ENCODE measurements at places on chromosomes 4 and X.

- no peak for DNase-seq
These were observed 96.5 kb downstream of the RNF150 start for GRCh38 chr4:141036786-141037185.

- no peak for DNase-seq
These were observed 115.1 kb downstream of the CAMK2D start for GRCh38 chr4:113646442-113646822.

- DNase-seq, result no peak
These were observed 85.1 kb upstream of the UCP1 start for GRCh38 chr4:140653718-140654494.

GRCh38 chr4:74206088-74206825, 48.3 kb downstream of the MTHFD2L start:
- peak; percentile 74 for DNase-seq

DNA sequence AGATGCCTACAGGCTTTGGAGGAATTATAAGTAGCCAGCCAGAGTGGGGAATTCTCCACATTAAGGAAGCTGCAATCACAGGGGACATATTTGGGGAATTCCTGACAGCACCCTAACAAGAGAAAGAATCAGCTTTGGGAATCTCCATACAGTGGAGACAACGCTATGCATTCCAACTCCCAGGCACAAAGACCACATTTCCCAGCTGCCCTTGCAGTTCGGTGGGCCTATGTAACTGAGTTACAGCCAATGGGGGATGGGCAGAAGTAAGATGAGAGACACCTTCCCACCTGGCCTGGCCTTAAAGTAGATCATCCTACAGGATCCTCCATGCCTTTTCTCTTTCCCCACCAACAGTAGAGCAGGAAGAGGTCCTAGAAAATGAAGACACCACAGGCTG, 43.4 kb upstream of the CCKAR start:
- DNase-seq, result no peak

DNA sequence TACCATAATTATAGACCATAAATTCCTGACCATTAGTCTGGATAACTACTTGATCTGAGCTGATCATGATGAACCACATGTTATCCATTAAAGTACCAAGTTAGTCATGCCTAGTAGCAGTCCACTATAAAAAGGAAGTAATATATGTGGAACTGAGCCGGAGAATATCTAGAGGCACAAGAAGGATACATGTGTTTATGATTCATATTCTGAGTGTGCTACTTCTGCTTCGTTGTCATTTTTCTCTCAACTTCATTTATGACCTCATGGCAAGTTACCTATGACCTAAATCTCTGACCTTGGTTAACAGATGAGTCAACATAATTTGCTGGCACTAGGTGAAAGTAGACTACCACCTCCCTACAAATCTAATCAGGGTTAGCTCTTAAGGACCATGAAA, 56.5 kb upstream of the ANKRD17 start:
- no peak for DNase-seq

- DNase-seq, result no peak
These were observed 7.5 kb upstream of the GPC3 start for GRCh38 chrX:133992882-133993281.

DNA sequence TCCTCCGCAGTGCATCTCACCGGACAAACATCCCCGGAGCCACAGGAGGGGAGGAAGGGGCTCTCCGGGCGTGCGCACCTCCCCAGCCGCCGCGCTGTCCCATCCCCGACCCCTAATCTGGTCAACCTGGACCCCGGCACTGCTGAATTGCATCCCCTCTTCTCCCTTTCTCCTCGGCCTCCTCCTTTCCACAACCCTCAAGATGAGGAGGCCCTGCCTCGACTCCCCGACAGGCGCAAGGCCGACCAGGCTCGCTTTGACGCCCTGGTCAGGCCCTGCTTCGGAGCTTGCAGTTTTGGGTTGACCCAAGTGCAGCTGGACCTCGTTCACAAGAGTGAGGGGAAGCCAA, 2.3 kb downstream of the PDGFRA start:
- DNase-seq, result no peak

DNA sequence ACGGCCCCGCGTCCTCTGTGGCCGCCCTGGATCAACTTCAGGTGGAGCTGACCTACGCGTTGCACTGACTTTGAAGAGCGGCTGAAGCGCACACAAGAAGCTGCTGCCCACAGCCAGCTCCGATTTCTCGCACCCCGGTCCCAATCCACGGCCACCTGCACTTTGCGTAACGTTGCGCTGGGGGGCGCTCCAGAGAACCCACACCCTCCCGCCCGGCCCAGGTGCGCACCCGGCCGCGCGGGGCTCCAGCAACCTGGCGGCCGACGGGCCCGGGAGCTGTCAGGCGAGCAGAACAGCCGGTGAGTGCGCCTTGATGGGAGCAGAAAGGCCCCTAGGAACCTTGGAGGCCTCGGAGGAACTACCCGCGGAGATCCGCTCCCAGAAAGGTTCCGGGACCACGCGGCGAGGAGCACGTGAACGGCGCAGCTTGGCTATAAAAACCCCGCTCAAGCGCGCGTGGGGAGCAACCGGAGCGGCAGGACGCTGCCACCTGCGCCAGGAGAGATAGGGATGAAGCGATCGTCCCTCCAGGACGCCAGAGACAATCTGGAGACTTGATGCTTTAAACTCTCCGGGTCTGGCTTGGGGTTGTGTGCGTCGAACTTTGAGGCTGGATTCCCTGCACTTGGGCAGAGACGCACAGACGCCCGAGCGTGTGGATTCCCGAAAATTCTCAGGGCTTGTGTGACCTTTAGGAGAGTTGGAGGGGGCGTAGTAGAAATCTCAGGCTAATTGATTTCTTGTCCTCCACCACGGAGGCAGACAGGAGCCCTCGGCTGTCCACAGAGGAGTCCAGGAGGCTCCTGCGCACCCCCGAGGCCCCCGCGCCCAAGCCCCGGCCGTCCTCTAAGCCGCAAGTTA, 591 bp upstream of the NWD2 start:
- DNase-seq, result no peak

GRCh38 chr4:6480534-6481088, 8.2 kb upstream of the PPP2R2C start:
- no peak for DNase-seq
